ENCODE measurements at places on chromosomes 3 and 15.
A peak's percentile ranks its signal among the peaks of the same experiment; 100 is the strongest.

- DNase-seq: no peak
These were observed 260.6 kb downstream of the MEX3B start for GRCh38 chr15:81785181-81785580.

- no peak for DNase-seq
These were observed 11.5 kb downstream of the UBP1 start for GRCh38 chr3:33428734-33429133.

GRCh38 chr3:11276901-11277300 lies 4.7 kb downstream of the ATG7 start:
- DNase-seq: no peak

DNA sequence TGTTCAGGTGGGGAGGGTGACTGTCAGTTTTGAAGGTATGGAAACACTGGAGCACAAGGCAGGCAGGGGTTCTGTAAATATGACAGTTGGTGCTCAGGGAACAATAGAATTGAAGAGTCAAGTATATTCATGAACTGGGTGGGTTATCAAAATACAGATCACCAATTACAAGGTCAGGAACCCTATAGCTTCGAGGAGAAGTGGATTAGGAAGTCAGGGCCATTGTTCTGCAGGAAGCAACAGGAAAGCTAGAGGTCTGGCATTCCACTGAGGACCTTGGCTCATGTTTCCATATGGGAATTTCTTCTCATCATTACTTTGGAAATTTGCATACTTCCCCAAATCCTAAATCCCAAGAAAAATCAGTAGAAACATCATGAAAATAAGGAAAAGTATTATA lies 125.9 kb downstream of the MYRIP start:
- no peak for DNase-seq

GRCh38 chr15:40105517-40106202 lies 3.0 kb downstream of the BMF start:
- DNase-seq: no peak

- DNase-seq: no peak
These were observed 58.9 kb downstream of the SFMBT1 start for GRCh38 chr3:52986938-52987337.

GRCh38 chr3:184553385-184553784 lies 8.2 kb upstream of the EPHB3 start:
- DNase-seq: no peak

GRCh38 chr3:114856835-114857234 lies 290.3 kb downstream of the ZBTB20 start:
- no peak for DNase-seq

DNA sequence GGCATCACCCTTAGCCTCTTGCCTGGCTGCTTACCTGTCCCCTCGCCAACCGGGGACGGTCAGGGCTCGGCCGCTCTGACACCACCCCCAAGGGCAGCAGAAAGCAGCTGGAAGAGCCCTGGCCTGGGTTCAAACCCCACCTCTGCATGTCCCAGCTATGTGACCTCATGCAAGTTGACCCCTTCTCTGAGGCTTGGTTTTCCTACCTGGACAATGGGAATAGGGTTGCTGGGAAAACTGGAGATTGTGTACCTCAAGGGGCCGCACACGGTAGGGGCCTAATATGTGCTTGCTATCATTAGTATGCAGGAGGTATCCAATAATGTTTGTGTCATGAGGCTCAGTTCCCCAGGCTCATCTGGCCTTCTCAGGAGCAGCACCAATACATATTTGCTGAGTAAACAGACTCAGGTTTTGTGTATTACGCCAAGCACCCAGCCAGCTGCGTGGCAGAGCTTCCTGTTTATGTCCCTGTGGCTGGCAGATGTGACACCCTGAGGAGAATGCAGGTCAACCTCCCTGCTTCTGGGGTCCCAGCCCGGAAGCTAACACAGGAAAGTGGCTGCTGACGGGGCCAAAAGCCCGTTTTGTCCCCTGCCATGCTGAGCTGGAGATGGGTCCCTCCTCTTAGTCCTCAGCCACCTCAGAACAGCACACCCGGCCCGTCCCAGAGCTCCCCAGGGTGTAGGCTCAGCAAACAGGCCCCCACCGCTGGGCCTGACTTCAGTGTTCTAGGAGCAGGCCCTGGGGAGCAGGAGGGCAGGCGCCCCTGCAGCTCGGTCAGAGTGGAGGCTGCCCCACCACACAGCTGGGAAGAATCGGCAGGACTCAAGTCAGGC lies 29.7 kb downstream of the PLXND1 start:
- DNase-seq: peak; percentile 90

GRCh38 chr3:104788807-104789206 lies 577.9 kb upstream of the ALCAM start:
- no peak for DNase-seq

GRCh38 chr15:68201879-68202261 lies 3.3 kb downstream of the CALML4 start:
- no peak for DNase-seq

- no peak for DNase-seq
These were observed 176.2 kb downstream of the LPP start for GRCh38 chr3:188330138-188330537.

GRCh38 chr15:67505675-67506572 lies 15.0 kb upstream of the C15orf61 start:
- no peak for DNase-seq

GRCh38 chr3:16897254-16897926 lies 12.6 kb downstream of the PLCL2 start:
- peak; percentile 57 for DNase-seq

DNA sequence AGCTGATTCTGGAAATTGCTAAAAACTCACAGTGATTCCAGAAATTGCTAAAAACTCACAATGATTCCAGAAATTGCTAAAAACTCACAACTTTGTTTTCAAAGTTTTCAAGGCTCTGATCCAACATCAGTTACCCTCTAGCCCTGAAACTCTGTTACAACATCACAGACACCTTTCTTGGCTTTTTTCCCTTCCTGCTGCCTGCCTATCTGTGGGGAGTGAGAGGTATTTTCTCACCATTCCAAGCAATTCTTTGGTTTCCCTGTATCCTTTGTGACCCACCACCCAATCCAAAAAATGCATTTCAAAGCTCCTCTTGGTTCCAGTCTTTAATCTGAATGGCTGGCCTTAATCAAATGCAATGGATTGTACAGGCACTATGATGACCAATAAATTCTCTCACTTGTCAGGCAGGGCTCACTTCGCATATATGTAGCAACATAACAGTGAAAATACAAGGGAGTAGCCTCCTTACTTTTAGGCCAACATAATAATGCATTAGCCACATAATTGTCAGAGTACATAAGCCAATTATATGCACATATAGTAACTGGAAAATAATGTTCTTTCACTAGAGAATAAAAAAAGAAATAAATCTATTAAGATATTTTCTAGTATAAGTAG lies 1139.0 kb downstream of the ROBO2 start:
- no peak for DNase-seq

GRCh38 chr15:91553196-91553854 lies 300.2 kb upstream of the SLCO3A1 start:
- no peak for DNase-seq

DNA sequence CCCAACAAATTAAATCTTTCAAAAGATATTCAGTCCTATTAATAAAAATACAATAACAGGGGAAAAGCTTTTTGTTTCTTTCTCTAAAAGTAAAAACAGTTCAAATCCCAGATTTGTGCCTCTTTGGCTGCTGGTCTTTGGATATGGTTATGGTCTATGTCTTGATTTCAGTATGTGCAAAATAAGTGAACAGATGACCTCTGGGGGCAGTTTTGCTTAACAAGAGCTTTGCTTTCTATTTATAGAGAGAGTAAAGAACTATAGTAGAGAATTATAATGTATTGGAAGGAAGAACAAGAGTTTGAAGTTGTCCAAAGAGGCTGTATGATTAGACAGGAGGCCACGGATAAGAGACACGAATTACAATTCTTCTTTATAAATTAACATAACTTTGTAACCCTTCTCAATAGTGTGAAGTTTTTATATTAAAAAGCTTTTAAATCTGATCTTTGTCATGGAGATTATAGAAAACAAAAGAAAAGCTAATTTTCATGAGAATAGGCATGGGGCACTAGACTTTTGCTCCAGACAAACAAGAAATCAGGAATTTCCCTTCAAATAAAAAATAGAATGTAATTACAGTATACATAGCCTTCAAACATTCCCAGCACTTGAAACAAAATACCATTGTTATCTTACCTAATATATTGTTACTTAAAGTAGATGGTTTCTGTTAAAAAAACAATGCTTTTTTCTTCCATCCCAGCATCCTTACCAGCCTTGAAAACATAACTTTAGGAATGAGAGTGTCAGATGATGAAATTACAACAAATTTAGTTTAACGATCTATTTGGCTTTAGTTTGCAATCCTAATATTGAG lies 432.7 kb upstream of the ARHGEF26 start:
- no peak for DNase-seq

DNA sequence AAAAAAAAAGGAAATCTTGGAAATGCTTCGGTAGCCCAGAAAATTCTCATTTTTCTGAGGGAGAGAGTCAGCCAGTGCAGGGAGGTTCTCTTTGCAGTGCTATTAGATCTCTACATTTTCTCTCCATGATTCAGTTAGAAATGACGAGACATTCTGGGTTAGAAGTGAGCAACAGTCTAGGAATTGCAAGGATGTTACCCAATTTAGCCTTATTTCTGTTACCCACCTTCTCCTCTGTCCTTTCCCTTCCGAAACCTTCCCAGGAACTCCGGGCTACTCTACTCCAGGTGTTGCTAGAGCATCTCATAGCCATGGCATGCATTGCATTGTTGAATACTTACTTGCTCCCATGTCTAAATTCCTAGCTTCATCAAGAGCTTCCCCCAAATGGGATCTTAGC lies 106.8 kb downstream of the EDEM1 start:
- DNase-seq: no peak

DNA sequence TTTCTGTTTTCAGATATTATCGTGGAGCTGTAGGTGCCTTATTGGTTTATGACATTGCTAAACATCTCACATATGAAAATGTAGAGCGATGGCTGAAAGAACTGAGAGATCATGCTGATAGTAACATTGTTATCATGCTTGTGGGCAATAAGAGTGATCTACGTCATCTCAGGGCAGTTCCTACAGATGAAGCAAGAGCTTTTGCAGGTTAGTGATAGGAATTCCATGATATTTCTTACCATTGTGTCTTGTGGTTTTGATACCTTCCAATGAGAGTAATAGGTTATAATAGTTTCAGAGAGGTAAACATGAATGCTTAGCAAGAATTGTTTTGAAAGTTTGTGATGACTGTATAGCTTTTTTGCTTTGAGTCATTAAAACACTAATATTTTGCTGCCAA lies 8.5 kb downstream of the RAB11A start:
- DNase-seq: no peak

- DNase-seq: no peak
These were observed 131.6 kb upstream of the NECTIN3 start for GRCh38 chr3:110940055-110940454.

- no peak for DNase-seq
These were observed 3.8 kb upstream of the GABRR3 start for GRCh38 chr3:98038876-98039275.

GRCh38 chr3:195446359-195446758 lies 3.5 kb upstream of the ACAP2 start:
- no peak for DNase-seq

GRCh38 chr3:46705022-46705530 lies 3.9 kb downstream of the TMIE start:
- peak; percentile 70 for DNase-seq

DNA sequence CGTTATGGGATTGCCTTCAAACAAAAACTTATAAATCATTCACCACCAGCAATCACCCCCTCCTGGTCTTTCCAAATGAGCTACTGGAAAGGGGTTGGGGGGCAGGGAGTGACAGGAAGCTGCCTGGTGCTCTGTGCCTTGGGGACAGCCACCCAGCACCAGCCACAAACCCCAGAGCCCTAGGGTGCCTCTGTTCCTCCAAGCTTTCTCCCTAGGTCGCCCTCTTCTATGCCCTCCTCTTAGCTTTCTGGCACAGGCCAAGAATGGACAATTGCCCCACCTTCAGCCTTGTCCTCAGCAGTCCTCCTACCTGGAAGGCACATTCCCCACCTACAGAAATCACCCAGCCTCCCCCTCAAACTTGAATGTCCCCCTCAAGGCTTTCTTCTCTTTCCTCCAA lies 3.3 kb downstream of the OXTR start:
- no peak for DNase-seq

GRCh38 chr3:4856136-4856535 lies 123.1 kb upstream of the BHLHE40 start:
- no peak for DNase-seq

- no peak for DNase-seq
These were observed 31.4 kb upstream of the TBL1XR1 start for GRCh38 chr3:177228601-177229190.

DNA sequence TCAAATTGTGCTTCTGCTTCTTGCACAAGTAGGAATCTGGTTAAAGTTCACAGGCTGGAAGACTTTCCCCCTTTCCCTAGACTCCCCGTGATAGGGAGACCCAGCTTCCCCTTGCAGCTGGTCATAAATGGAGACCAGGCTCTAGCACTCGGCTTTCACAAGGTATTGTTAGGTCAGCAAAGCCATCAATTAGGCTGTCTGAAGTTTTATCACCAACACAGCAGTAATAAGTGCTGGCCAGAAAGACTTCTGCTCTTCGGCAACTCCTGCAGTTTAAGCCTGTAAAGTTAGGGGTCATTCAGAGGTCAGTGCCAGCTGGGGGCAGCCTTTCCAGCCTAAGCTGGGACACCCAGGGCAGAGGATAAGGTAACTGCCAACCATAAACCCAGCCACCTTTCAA lies 203.4 kb downstream of the MEIS2 start:
- DNase-seq: no peak

- DNase-seq: no peak
These were observed 215.9 kb downstream of the BBX start for GRCh38 chr3:107738486-107739183.

GRCh38 chr3:29440413-29441305 lies 159.8 kb downstream of the RBMS3 start:
- DNase-seq: no peak
